ENCODE measurements at places on chromosomes 5 and 9.

- DNase-seq = no peak
Observed at GRCh38 chr5:138230261-138230660, 17.1 kb upstream of the CDC23 start.

DNA sequence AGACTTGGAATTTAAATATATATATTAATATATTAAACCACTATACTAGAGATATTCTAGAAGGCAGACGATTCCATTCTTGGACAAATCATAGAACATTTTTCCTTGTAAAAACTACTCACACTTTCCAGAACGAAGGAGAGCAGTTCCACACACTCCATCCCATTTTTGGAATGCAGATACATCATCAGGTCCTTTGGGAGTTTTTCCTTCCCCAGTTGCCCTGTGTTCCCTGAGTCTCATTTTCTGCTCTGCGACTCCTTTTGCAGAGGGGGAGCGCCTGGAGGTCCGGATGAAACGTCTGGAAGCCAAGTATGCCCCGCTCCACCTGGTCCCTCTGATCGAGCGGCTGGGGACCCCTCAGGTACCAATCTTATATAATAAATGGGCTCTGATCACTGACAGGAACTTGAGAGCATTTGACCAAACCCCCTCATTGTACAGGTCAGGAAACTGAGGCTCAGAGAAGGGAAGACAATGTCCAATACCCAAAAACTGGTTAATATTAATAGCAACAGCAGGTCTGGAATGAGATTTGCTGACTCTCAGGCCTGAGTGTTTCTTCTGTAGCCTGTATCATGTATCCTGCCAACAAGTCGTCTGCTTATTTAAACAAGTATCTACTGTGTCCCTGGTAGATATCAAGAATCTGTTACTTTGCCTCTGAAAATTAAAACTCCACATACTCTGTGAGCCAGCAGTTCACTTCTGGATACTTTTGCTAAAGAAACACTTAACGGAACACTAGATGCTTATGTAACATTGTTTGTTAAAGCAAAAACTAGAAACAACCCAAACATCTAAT lies 76.8 kb upstream of the NIPAL4 start:
- DNase-seq = no peak

DNA sequence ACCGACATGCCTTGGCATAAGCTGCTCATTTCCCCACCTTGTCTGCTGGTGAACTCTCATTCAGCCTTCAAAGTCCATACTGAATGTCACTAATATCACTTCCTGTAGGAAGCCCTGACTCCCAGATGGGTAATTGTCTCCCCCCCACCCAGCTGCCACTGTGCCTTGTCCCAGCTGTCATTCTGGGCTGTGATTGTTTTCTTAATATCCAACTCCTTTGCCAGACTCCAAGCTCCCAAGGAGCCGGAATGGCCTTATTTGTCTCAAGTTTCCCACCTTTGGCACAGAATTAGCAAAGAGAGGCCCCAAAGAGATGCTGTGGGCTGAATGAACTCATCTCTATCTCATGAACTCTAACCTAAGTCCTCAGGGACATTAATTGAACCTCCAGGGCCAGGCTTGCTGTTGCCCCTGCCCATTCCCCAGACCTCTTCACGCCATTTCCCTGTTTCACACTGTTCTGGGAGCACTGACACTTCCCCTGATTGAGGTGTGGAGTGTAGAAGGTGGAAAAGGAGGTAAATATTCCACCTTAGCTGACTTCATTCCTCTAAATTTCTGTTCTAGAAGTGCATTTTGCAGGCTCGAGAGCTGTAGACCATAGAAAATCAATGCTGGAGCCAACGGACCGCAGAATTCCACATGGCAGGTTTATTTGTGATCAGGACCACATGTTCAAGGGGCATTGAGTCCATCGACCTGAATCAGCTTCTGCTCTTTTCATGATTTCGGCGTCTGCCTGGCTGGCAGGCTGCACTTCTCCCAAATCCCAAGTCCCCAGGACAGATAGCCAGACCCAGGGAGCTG lies 4.9 kb upstream of the SH3PXD2B start:
- no peak for DNase-seq

DNA sequence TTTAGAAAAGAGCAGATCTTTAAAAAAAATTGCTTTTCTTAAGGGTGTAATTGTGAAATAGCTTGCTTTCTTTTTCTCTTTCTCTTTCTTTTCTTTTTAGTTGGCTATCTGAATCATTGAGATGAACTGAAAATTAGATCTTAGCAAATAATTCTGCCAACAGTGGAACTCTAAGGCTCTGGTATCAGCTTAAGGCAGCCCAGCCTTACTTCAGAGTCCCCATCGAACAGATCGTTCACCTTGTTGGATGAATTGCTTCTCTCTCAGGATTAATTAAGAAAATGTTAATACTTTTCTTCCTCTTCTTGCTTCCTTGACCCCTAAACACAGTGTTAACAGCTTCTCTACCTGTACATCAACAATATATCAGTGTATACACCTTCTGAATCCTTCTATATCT lies 92.1 kb downstream of the ZCCHC7 start:
- no peak for DNase-seq

DNA sequence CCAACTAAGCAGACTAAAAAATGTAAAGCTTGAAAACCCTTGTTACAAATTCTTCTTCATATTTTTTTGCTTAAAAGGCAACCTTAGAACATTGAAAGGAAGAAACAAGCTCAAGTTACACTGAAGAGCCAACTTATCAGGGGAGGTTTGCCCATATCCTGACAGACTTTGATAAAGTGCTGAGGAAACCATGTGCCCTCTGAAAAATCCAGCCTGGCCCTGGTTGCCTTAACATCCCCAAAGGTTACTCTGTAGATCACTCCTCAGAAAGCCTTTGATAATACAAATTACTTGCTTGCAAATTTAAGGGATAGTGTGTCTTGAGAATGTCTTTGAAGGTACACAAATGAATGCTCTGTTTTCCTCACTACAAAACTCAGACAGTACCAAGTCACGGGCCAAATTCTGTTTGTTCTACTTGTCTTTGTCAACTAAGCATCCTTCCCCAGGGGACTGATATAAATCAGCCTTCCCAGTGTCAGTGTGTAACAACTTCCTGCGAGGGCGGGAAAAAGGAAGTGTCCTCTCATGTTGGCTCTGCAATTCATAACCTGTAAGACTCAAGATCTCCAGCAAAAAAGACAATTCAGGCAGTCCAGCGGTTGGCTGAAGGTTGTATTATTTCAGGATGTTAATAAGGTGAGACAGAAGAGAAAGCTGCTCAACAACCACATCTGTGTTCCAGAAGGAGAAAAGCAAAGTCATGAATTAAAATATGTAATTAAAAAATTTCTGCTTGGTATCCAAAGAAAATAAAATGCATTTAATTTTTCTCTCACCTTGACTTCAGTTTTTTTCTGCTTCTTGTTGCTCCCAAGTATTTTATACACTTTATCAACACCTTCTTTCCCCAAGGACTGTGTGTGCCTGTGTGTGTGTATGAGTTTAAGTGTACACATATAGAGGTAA lies 199.9 kb downstream of the PIK3R1 start:
- DNase-seq = no peak

DNA sequence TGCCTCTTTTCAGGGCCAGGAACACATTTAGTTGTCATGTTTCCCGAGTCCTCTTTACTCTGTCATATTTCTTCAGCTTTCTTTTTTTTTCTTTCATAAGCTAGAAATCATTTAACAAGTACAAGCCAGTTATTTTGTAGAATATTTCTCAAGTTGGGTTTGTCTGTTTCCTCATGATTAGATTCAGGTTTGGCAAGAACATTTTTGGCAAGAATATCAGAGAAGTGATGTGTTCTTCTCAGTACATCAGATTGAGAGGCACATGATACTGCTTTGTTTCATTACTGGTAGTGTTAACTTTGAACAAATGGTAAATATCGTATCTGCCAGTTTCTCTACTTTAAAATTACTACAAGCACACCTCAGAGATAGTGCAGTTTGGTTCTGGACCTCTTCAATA lies 45.1 kb downstream of the PCSK5 start:
- no peak for DNase-seq

DNA sequence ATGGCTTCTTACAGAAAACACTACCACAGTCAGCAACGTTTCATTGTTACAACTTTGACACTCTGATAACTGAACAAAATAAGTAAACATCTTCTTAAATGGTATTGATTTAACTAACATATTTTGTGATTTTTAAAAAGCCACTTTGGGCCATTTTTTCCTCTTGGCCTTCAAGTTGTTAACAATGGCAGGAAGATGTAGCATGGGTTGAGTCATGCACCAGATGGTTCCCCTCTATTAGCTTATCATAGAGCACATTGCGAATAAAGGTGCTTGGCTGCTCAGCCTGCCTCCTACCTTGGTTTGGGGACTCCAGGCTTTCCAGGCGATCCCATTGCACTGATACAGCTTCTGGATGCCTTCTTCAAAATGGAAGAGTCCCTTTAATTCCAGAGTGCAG lies 24.1 kb upstream of the CER1 start:
- no peak for DNase-seq

DNA sequence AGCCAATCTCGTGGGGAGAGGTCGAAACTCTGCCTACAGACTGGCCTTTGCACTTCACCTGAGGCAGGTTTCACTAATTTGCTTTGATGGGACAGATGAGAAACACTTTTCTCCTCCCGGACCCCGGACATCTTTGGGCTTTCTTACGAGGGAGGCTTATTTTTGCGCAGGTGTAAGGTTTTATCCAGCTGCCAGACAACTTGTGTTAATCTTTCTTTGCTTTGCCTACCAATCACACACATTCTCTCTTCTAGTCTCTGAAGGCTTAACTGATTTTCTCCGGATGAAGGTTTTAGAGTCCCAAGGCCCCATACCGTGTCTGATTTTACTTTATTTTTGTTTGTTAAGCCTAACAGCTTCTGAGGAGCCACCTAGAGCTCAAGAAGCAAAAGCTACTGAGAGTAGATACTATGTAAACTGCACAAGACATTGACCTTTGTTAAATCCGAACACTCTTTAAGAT lies 436 bp upstream of the EMB start:
- DNase-seq = no peak

DNA sequence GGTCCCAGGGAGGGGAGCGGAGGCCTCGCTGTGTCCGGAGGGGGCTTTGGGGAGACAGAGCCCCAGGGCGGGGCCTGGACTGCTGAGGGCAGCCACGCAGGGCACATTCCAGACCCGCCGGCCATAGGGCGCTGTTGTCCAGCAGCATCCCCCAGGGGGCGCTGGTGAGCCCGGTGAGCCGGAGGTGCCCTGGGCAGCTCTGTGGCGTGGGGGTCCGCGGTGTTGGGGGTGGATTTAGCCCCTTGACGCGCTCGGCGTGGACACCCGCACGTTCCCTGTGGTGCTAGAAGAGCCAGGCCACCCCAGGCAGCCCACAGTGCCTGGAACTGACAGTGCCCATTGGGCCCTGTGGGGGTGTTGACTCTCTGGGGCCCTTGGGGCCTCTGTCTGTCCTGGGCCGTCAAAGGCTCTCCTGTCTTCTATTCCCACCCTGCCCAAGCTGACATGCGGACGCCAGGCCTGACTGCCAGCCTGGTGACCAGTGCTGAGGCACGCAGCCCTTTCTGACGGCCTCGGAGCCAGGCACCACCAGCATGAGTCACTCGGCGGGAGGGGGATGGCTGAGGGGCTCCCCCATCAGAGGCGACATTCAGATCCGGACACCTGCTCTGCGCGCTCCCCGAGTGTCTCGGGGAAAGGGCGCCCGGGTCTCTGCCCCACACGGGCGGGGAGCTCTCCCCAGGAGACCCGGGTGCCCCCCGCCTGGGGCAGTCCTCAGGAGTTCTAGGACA lies 23.9 kb downstream of the TPPP start:
- DNase-seq = no peak

GRCh38 chr5:36607838-36608783 lies 1.7 kb downstream of the SLC1A3 start:
- no peak for DNase-seq

DNA sequence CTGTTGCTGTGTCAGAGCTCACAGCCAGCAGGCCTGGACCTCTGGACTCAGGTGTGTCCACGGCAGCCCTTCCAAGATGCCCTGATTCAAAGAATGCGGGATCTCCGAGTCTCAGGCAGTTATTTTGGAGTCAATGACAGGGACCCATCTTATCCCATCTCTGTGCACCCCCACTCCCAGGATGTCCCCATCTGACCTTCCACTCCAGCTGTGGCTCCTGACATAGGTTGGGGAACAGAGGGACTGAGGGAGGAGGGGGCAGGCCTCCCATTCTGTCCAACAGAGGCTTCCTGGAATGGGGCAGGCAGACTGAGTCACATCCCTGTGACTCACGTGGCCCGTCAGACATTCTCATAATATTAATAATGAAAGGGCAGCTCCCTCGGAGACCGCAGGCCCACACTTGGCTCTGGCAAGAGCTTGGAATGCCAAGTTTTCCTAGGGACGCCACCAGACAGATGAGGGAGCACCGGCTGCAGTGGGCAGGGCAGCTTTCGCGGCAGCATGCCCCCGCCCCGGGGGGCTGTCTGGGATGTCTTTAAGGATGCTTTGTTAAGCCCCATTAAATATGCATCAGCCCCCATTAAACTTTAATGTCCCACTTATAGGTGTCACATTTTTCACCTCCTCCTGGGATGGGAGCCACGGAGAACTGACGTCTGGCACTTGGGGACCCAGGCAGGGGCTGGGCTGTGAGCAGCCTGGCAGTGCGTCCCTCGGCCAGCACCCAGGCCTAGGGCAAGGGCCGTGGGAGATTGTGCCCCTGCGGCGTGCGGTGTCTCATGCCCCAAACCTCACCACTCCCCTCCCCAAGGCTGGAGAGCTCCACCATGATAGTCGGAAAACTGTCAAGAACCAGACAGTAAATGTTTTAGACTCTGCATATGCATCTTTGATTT lies 23.6 kb upstream of the FIBCD1 start:
- DNase-seq = peak; percentile 89

- DNase-seq = no peak
Observed at GRCh38 chr9:34866614-34867013, 91.5 kb upstream of the PHF24 start.

- DNase-seq = peak; percentile 33
Observed at GRCh38 chr9:69898714-69899209, 78.1 kb downstream of the CFAP95 start.

- DNase-seq = no peak
Observed at GRCh38 chr5:163478126-163478981, 17.9 kb downstream of the HMMR start.

DNA sequence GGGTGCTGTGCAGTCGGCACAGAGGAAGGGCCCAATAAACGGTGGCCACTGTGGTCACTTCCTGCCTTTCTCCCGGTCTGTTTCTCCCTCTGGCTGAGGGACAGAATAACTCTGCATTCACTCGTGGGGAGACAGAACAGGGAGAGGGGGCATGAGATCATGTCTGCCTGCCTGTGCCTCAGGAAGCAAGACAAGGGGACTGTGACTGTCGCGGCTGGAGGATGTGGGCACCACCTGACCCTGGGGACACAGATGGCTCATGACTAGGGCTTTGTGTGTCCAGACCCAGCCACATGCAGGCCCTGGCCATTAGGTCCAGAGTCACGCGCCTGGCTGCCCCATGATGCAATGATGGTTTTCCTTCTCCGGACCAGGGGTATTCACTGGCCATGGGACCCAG lies 5.8 kb downstream of the TRUB2 start:
- DNase-seq = no peak

GRCh38 chr5:56286015-56286884 lies 53.1 kb upstream of the ANKRD55 start:
- DNase-seq = no peak

GRCh38 chr9:14993061-14993800 lies 83.0 kb upstream of the FREM1 start:
- peak; percentile 76 for DNase-seq

Measured in GM04504 (cell line).